ENCODE measurements at places on chromosomes 12 and 14. TPM values are rescaled to one million over a fixed set of nuclear protein-coding genes. Genes with fewer than 3 reads are reported as not detected.
A peak's percentile ranks its signal among the peaks of the same experiment; 100 is the strongest.

GRCh38 chr12:2796187-2796666 lies 1.5 kb downstream of the FKBP4 start:
- peak overlapping the region; percentile 73 for H3K27ac ChIP-seq
- no peak for DNase-seq
- H3K36me3 ChIP-seq = no peaks in the 10 kb centered on the region
- H3K4me1 ChIP-seq = peaks cover 15% of the 10 kb centered on the region
- H3K4me3 ChIP-seq = peak overlapping the region; percentile 71

The ANKRD33 gene
- total RNA-seq = not detected

- H3K4me1 ChIP-seq = no peaks in the 10 kb centered on the region
- H3K4me3 ChIP-seq = no peak overlapping the region
Observed at GRCh38 chr12:110444455-110444854, 5.7 kb downstream of the ARPC3 start.

- no peaks in the 10 kb centered on the region for H3K27me3 ChIP-seq
- no peak overlapping the region for H3K27ac ChIP-seq
- DNase-seq = no peak
- H3K4me1 ChIP-seq = no peaks in the 10 kb centered on the region
- H3K4me3 ChIP-seq = no peak overlapping the region
Observed at GRCh38 chr12:49651855-49652254, 28.5 kb downstream of the PRPF40B start.

- H3K4me3 ChIP-seq = no peak overlapping the region
- no peak overlapping the region for H3K27ac ChIP-seq
- no peaks in the 10 kb centered on the region for H3K4me1 ChIP-seq
Observed at GRCh38 chr14:102902086-102902485, 20.4 kb upstream of the AMN start.

The PCED1B gene
- total RNA-seq = 0.71 TPM

GRCh38 chr14:65549429-65549828 lies 136.9 kb downstream of the FUT8 start:
- H3K4me3 ChIP-seq = no peak overlapping the region
- no peaks in the 10 kb centered on the region for H3K4me1 ChIP-seq
- no peaks in the 10 kb centered on the region for H3K36me3 ChIP-seq
- no peaks in the 10 kb centered on the region for H3K27me3 ChIP-seq
- no peak for DNase-seq

DNA sequence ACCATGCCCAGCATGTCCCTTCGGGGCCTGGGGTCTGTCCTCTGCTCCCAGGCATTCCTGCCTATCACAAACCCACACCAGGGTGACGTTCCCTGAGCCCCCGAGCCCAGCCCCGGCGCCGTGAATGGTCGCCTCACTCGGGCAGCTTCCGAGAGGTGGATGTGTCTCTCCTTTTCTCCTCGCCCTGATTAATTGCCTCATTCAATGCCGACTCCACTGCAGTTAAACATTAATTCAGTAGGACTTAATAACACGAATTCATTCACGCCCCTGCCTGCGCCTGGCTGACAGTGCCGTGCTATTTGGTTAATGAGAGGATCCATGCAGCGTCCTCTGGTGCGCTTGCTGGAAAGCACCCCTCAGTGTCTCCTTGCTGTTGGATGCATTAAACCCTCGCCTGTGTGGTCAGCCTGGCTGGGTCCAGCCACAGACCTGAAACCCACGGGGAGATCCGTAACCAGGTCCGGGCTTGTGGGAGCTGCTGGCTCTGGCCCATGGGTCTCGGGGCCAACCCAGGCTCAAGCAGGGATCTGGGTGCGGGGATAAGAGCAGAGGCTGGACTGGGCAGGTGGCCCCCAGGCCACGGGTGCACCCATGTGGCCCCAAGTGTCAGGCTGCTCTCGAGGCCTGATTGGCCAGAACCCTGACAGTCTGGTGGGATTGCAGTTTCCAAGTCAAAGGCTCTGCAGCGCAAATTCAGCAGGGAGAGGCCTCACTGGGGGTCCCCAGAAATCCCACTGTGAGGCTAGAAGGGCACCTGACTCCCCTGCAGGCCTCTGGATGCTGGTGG lies 55.4 kb downstream of the FBRSL1 start:
- no peaks in the 10 kb centered on the region for H3K36me3 ChIP-seq
- H3K27me3 ChIP-seq = no peaks in the 10 kb centered on the region
- H3K4me3 ChIP-seq = no peak overlapping the region
- H3K27ac ChIP-seq = no peak overlapping the region

DNA sequence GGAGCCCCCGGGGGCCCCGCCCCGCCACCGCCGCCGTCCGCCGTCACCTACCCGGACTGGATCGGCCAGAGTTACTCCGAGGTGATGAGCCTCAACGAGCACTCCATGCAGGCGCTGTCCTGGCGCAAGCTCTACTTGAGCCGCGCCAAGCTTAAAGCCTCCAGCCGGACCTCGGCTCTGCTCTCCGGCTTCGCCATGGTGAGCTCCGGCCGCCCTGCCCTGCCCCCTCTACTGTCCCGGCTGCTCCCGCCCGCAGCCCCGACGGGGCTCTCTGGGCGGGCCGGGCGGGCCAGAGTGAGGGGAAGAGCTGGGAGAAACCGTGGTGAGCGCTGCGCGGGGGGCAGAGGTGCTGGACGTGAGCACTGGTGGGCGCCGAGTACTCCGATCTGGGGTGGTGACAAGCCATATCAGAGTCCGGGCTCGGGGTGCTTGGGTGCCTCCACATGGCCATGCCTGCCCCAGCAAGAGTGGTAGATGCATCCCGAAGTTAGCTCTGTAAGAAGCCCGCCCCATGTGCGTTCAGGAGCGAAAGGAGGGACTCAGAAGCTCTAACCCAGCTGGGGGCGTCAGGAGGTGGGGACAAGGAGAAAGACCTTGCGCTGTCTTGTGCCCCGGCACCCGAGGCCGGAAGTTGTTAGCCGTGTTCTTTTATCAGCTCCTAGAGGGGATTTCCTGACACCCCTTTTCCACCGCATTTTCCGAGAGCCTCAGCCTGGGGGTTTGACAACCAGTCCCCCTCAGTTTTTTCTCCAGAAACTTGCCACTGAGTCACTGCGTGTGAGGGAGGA lies 717 bp downstream of the ORAI1 start:
- no peaks in the 10 kb centered on the region for H3K36me3 ChIP-seq
- H3K27ac ChIP-seq = peak overlapping the region; percentile 94
- peaks cover 22% of the 10 kb centered on the region for H3K4me1 ChIP-seq
- peak overlapping the region; percentile 52 for H3K4me3 ChIP-seq
- DNase-seq = peak; percentile 62

- H3K27me3 ChIP-seq = no peaks in the 10 kb centered on the region
- H3K36me3 ChIP-seq = no peaks in the 10 kb centered on the region
- H3K27ac ChIP-seq = no peak overlapping the region
- no peaks in the 10 kb centered on the region for H3K4me1 ChIP-seq
- no peak overlapping the region for H3K4me3 ChIP-seq
Observed at GRCh38 chr12:2013527-2014223, 9.4 kb upstream of the DCP1B start.

The HOXC5 gene
- total RNA-seq = not detected

The STON2 gene
- 4.0 TPM for total RNA-seq

Data from pancreas (tissue), 10 donors.